Osteocyte (in vitro differentiated cells): ENCODE measurements at places on chromosomes 5 and 9.

- no peaks in the 10 kb centered on the region for H3K27me3 ChIP-seq
- H3K4me1 ChIP-seq: peaks cover 12% of the 10 kb centered on the region
- no peak overlapping the region for H3K27ac ChIP-seq
- no peak for DNase-seq
Measured at GRCh38 chr9:75927356-75927755, 36.9 kb downstream of the PCSK5 start.

DNA sequence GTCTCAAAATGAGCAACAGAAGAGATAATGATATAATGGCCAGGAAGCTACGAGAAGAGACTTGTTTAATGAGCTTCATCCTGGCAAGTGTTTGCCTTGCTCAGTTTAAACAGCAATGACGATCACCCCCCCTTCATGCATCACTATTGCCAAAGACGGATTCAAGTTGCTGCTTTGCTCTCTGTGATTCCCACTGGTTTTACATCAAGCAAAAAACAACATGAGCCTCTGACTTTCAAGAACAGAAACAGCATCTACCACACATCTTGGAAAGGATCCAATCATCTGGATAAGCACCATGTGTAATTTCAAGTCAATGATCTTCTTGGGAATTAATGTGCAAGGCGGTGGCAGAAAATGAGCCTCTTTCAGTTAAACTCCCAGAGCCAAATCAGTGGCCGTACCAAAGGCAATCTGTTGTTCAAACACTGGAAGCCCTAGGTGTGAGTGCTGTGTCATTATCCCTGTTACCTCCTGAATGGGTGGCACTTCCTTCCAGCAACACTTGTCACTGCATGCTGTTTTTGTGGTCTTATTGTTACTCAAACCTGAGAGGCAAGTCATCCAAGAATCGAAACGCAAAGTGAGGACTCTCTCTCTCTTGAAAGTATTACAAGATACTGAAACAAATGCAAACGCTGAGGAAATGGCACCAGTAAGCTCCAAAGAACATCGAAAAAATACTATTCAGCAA, 72.8 kb downstream of the MED27 start:
- H3K4me1 ChIP-seq: peaks cover 40% of the 10 kb centered on the region
- H3K27ac ChIP-seq: no peak overlapping the region
- H3K4me3 ChIP-seq: no peak overlapping the region
- no peak for DNase-seq
- H3K36me3 ChIP-seq: peaks cover 6% of the 10 kb centered on the region

DNA sequence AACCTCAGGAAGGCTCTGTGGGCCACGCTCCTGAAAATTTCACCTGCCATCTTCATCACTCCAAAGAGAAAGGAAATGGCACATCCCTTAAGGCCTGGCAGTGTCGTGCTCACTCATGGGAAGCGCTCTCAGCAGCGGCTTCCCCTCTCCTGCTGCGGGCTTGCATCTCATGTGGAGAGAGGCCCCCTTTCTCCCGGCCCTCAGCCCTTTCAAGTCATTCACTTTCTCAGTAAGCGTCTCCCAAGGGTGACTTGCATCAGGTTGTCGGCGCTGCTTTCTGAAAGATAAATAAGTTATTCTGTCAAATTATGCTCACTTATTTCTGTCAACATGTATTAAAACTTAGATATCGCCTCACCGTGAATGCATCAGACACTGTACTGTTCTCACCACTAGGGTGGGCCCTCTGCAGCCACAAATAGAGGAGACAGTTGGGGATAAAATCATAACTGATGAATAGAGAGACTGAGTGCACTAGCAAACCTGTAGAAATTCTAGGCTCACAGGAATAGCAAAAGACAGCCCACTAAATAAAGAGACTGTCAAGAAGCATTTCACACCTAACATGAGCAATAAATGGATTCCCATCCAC, 174.6 kb downstream of the RFK start:
- DNase-seq: no peak
- no peaks in the 10 kb centered on the region for H3K27me3 ChIP-seq
- H3K4me1 ChIP-seq: peaks cover 38% of the 10 kb centered on the region
- no peaks in the 10 kb centered on the region for H3K36me3 ChIP-seq
- no peak overlapping the region for H3K27ac ChIP-seq

GRCh38 chr5:3309538-3309937, 286.1 kb upstream of the IRX1 start:
- no peak overlapping the region for H3K27ac ChIP-seq
- no peaks in the 10 kb centered on the region for H3K4me1 ChIP-seq
- peaks cover 2% of the 10 kb centered on the region for H3K36me3 ChIP-seq
- DNase-seq: no peak

GRCh38 chr5:8676695-8677094, 807.7 kb downstream of the MTRR start:
- no peak overlapping the region for H3K4me3 ChIP-seq
- no peaks in the 10 kb centered on the region for H3K36me3 ChIP-seq
- H3K27me3 ChIP-seq: no peaks in the 10 kb centered on the region
- no peak for DNase-seq

DNA sequence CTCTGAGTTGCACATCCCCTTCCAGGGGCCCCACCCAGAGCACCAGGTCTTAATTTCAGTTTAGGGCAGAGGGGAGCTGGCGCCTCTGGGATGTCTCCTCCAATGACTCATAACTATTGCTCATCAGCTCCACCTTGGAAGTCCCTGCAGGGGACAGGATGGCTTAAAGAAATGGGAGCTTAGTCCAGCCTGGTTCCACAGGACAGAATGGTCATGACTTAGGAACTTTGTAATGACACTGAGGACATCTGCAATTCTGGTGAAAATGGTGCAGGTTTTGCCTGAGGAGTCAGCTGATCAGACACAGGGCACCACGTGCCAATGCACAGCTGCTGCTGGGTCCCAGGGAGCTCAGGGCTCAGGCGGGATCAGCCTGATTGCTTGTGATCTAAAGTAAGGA, 16.4 kb upstream of the PPP1R26 start:
- H3K27ac ChIP-seq: no peak overlapping the region
- no peaks in the 10 kb centered on the region for H3K36me3 ChIP-seq
- peaks cover 9% of the 10 kb centered on the region for H3K4me1 ChIP-seq
- no peaks in the 10 kb centered on the region for H3K27me3 ChIP-seq
- no peak for DNase-seq
- H3K4me3 ChIP-seq: no peak overlapping the region

DNA sequence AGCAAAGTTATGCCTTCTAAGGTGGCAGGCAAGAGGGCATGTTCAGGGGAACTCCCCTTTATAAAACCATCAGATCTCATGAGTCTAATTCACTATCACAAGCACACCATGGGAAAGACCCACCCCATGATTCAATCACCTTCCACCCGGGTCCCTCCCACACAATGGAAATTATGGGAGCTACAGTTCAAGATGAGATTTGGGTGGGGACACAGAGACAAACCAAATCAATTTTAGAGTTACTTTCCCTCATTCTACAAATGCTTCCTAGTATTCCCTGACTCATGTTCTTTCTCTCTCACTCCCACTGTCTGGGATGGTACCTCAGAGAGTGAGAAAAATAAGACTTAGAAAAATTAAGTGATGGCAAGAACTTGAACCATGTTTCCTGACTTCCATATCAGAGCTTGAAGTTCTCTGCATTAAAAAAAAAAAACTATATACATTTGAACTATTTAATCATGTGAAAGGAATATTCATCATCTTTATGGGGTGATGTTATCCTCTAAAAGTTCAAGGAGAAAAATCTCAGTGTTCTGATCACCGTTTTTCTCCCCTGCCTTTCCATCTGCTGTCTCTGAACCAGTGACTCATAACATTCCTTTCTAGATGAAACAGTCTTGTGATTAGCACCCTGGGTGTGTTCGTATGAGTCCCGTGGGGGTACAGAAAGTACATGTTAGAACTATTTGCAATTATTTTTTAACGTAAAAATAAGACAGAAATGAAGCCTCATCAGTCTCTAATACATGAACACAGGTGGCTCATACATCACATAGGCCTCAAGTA, 282.9 kb downstream of the SLF1 start:
- no peak for DNase-seq
- H3K27ac ChIP-seq: peak overlapping the region; percentile 15
- H3K4me1 ChIP-seq: peaks cover 10% of the 10 kb centered on the region
- H3K36me3 ChIP-seq: no peaks in the 10 kb centered on the region
- no peak overlapping the region for H3K4me3 ChIP-seq
- H3K27me3 ChIP-seq: no peaks in the 10 kb centered on the region

DNA sequence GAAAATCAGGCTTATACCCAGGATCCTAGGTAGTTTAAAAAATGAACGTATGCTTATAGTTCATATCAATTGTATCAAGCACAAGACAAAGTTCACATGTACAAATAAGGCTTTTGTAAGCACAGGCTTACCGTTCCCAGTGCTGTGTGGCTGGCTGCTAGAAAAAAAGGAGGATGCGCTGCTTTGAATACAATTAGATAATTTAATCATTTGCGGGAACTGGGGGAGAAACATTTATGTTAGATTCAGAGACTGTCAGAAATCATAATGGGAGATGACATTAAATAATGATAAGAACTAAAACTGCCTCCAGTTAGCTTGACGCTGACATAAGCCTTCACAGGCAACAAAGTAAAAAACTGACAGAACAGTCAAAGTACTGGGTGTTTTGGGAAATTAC, 93.2 kb downstream of the FNBP1 start:
- H3K27me3 ChIP-seq: no peaks in the 10 kb centered on the region
- DNase-seq: no peak
- peaks cover 12% of the 10 kb centered on the region for H3K36me3 ChIP-seq
- H3K27ac ChIP-seq: no peak overlapping the region

- no peak for DNase-seq
- no peak overlapping the region for H3K27ac ChIP-seq
- no peaks in the 10 kb centered on the region for H3K27me3 ChIP-seq
Measured at GRCh38 chr5:103111468-103111867, 8.5 kb downstream of the GIN1 start.

- no peaks in the 10 kb centered on the region for H3K36me3 ChIP-seq
- H3K27ac ChIP-seq: no peak overlapping the region
- peaks cover 3% of the 10 kb centered on the region for H3K27me3 ChIP-seq
- H3K4me1 ChIP-seq: no peaks in the 10 kb centered on the region
- DNase-seq: no peak
Measured at GRCh38 chr9:119375892-119376291, 6.7 kb upstream of the BRINP1 start.

GRCh38 chr5:121378559-121379359, 472.9 kb upstream of the FTMT start:
- no peak for DNase-seq
- peaks cover 8% of the 10 kb centered on the region for H3K4me1 ChIP-seq
- H3K27ac ChIP-seq: no peak overlapping the region
- no peaks in the 10 kb centered on the region for H3K36me3 ChIP-seq

DNA sequence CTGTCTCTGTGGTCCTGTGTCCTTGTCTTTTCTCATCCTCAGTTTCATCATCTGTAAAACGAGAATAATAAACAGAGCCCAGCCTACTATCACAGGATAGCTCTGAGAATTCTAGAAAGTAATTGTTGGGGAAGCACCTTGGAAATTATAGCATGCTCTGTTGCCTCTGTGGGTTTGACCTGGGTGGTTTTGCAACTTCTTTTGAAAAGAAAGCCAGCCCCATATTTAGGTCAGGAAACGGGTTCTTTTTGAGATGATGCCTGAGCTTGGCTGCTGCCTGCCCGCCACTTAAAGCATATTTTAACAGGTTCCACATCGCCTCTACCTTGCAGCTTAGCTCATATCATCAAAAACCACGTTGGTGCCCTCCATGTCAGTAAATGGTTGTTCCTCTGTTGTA, 111.1 kb downstream of the TLR4 start:
- no peaks in the 10 kb centered on the region for H3K36me3 ChIP-seq
- H3K27me3 ChIP-seq: peaks cover 44% of the 10 kb centered on the region
- H3K27ac ChIP-seq: no peak overlapping the region
- DNase-seq: no peak
- H3K4me1 ChIP-seq: no peaks in the 10 kb centered on the region

- no peak for DNase-seq
- H3K36me3 ChIP-seq: no peaks in the 10 kb centered on the region
- H3K4me1 ChIP-seq: peaks cover 57% of the 10 kb centered on the region
- H3K27me3 ChIP-seq: no peaks in the 10 kb centered on the region
Measured at GRCh38 chr5:125295405-125295872, 549.0 kb upstream of the ZNF608 start.

DNA sequence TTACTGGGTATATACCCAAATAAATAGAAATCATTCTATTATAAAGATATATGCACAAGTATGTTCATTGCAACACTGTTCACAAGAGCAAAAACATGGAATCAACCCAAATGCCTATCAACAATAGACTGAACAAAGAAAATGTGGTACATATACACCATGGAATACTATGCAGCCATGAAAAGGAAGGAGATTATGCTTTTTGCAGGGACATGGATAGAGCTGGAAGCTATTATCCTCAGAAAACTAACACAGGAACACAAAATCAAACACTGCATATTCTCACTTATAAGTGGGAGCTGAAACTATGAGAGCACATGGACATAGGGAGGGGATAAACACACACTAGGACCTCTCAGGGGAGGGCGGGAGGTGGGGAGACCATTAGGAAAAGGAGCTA, 298.4 kb upstream of the CDH9 start:
- H3K4me1 ChIP-seq: peaks cover 4% of the 10 kb centered on the region
- H3K4me3 ChIP-seq: no peak overlapping the region
- H3K27ac ChIP-seq: no peak overlapping the region
- peaks cover 16% of the 10 kb centered on the region for H3K27me3 ChIP-seq
- no peak for DNase-seq

DNA sequence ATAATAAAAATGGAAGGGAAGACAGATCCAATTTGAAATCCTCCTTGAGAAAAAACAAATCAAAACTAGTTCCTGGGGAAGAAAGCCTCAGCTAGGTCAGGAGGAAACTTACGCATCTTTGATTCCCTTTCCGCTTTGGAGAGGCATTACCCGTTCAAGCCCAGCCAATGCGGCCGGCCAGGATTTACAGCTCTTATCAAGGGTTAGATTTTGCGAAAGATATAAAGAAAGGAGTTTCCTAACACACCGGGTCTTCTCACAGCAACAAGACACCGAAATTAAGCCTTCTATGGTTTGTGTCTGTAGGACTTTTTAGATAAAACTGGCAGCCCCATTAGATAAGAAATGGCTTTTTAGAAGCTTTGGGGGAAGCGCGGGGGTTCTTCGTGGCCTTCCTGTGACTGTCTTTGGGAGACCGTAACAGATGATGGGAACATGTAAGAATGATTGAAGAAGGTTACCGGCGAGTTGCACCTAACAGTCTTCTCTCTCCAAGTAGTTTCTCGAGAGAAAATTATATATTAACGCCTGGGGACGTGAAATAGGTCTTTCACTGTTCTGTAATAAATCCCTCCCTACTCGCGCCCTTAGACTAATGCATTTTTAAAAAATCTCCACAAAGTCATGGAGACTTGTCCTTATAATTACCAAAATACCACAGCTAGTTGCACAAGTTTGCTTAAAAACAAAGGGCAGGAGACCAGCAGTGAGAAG, 1.3 kb upstream of the ISL1 start:
- H3K4me1 ChIP-seq: peaks cover 32% of the 10 kb centered on the region
- H3K27ac ChIP-seq: no peak overlapping the region
- peak overlapping the region; percentile 79 for H3K4me3 ChIP-seq

GRCh38 chr5:159504106-159504856, 174.0 kb upstream of the IL12B start:
- no peak for DNase-seq
- H3K4me3 ChIP-seq: no peak overlapping the region
- H3K36me3 ChIP-seq: peaks cover 2% of the 10 kb centered on the region
- H3K27ac ChIP-seq: no peak overlapping the region
- H3K27me3 ChIP-seq: no peaks in the 10 kb centered on the region

- H3K4me3 ChIP-seq: no peak overlapping the region
- H3K27me3 ChIP-seq: no peaks in the 10 kb centered on the region
- peaks cover 18% of the 10 kb centered on the region for H3K4me1 ChIP-seq
- DNase-seq: no peak
- no peak overlapping the region for H3K27ac ChIP-seq
Measured at GRCh38 chr5:91865915-91866314, 482.8 kb upstream of the ARRDC3 start.

- no peak overlapping the region for H3K27ac ChIP-seq
- peaks cover 69% of the 10 kb centered on the region for H3K36me3 ChIP-seq
- H3K4me1 ChIP-seq: no peaks in the 10 kb centered on the region
- H3K27me3 ChIP-seq: no peaks in the 10 kb centered on the region
Measured at GRCh38 chr5:5456858-5457257, 34.4 kb downstream of the ICE1 start.
